ENCODE measurements at places on chromosomes 1 and 21.

- DNase-seq, result no peak
Observed at GRCh38 chr1:31432592-31433395, 19.8 kb downstream of the SERINC2 start.

- no peak for DNase-seq
Observed at GRCh38 chr1:196689001-196689400, 37.2 kb downstream of the CFH start.

- peak; percentile 49 for DNase-seq
Observed at GRCh38 chr1:236063919-236064673, 794 bp downstream of the NID1 start.

DNA sequence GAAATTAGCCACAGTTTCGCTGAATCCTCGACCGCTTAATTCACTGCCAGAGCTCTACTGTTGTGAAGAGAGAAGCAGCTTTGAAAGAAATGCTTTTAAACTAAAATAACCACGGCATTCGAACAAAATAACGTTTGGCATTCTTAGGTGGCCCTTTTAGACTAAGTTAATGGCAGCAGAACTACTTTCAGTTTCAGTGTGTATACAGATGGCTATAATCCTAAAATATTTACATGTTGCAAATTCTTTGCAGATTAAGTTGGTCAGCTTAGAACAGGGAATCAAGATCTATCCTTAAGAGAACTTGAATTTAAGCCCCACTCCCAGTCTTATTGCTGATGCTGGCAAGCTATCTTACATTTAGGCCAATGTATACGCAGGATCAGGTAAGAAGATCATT is 62.7 kb downstream of the ADSS2 start:
- no peak for DNase-seq

DNA sequence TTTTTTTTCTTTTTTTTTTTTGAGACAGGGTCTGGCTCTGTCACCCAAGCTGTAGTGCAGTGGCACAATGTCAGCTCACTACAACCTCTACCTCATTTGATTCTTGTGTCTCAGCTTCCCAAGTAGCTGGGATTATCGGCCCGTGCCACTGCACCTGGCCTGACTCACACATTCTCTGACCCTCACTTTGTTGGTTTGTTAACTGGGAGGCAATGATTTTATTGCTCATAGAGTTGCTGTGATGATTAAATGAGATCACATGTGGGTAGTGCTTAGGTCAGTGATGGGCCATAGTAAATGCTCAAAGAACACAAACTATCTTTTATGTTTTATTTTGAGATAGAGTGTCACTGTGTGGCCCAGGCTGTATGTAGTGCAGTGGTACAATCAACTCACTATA is 47.3 kb upstream of the SSBP3 start:
- DNase-seq, result no peak

GRCh38 chr1:41363591-41364320 is 2.5 kb downstream of the FOXO6 start:
- no peak for DNase-seq

DNA sequence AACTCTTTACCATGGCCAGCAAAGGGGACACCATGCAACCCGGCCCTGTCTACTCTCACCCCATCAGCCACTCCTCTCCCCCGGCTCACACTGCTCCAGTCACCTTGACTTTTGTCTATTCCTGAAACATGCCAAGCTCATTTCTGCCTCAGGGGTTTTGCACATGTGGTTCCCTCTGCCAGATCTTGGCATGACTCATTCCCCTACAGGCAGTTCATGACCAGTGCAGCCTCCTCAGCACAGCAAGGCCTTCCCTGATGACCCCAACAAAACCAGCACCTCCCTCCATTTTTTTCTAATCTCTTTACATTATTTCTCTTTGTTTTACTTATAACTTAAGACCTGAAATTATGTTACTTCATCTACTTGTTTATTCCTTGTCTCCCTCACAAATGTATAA is 58.6 kb upstream of the GJB5 start:
- no peak for DNase-seq

- peak; percentile 83 for DNase-seq
Observed at GRCh38 chr1:206002871-206003801, at the start of gene RAB7B. Gene RAB7B, minus strand, starts transcription at chr1:206003395. Its CDS starts 9,260 bp downstream, at chr1:205994135.

GRCh38 chr1:64030411-64030810 is 173.0 kb upstream of the UBE2U start:
- DNase-seq, result no peak

- no peak for DNase-seq
Observed at GRCh38 chr1:156643778-156644092, 1.8 kb downstream of the BCAN start.

DNA sequence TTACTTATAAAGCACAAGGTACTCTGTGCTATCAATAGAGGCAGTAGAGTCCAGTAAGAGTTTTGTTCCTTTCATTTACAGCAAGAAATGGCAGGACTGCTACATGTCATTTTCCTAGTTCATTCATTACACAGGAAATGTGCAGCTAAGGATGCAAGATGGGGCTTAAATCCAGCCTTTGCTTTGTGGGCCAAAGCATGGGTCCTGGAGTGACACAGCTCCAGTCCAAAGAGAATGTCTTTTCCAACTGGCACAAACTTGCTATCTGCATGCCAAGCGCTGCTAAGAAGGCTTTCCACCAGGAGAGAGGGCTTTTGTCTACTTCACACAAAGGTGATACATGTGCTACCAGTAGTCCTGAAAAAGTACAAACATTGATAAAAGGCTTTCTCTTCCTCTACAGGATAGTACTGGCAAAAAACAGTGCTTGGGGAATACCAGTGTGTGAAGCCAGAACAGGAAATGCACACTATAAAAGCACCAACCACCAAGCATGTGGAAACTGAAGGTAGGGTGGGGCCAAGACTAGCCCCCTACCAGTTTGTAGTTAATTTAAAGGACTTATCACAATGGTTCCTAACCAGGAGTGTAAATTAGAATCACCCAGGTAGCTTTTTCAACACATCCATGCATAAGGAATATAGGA is 68.7 kb downstream of the ARID4B start:
- no peak for DNase-seq
